ENCODE measurements at places on chromosomes 5 and 9.
A peak's percentile ranks its signal among the peaks of the same experiment; 100 is the strongest.

- DNase-seq, result no peak
Measured at GRCh38 chr5:78724061-78724460, 75.5 kb upstream of the LHFPL2 start.

GRCh38 chr5:141855265-141856036 is 22.8 kb downstream of the PCDH1 start:
- peak; percentile 63 for DNase-seq

DNA sequence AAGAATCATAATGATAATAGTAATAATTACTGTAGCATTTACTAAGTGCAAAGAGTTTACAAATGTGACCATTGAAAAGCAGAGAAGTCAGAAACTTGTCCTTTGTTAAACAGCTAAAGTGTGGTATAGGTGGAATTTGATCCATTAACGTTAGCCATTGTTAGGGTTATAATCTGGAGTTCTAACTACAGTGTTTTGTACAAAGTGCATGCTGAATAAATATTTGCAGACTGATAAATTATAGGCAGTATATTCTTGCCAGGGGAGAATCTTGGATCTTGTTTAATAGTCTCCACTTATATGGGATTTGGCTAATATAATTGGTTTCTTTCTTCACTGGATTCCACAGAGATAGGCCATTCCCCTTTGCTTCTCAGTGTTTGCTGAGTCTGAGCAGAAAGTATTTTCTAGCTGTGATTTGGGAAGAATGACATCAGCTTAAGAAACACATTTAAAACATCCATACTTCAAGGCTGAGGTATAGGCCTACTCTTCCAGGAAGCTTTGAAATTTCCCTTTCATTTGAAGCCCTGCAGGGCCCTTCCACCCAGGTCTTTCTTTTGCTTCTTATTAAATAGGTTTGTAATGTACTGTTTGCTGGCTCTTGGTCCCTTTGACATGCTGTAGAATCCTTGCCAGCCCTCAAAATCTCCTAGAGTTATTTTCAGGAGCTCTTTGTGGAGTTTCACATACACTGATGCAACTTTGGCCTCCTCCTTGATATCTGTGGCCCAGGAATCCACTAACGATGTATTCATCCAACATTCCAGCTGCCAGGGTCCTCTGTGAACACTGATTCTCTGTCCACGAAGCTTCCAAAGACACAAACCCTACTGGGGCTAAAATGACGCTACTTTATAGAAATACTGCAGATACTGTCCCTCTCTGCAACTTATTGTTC is 51.4 kb downstream of the ATP10B start:
- no peak for DNase-seq

DNA sequence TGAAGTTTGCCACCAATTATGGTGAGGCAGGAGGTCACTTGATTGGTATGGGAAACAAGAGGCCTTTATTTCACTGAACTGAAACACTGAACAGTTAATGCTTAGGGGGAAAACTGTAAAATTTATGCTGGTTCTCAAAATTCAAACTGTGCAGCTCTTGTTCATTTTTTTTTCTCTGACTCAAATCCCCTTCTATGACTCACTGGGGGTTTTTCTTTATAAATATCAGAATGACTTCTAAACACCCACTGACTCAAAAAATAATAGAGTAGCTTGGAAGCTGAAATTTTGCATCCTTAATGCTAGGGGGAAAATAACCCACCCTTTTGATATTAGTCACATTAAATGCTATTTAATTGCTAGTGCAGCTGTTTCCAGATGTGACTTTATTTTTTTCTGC is 24.1 kb upstream of the OTP start:
- no peak for DNase-seq

DNA sequence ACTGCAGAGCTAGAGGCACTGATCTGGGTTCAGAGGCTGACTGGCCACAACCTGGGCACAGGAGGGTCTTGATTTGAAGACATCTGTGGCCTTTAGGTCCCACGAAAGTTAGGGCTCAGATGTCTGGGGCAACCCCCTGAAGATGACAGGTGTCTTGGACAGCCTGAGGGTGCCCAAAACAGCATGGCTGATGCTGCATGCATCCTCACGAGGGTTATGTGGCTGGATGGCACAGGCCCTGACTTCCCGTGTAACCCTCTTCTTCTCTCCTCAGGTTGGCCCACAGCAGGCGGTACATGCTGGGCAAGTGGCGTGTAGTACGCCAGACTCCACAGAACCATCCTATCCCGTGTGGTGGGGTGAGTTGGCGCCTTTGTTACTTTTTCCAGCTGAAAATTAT is 29.8 kb upstream of the GFPT2 start:
- DNase-seq, result no peak

- DNase-seq, result no peak
Measured at GRCh38 chr5:37668524-37669047, 171.3 kb downstream of the GDNF start.

DNA sequence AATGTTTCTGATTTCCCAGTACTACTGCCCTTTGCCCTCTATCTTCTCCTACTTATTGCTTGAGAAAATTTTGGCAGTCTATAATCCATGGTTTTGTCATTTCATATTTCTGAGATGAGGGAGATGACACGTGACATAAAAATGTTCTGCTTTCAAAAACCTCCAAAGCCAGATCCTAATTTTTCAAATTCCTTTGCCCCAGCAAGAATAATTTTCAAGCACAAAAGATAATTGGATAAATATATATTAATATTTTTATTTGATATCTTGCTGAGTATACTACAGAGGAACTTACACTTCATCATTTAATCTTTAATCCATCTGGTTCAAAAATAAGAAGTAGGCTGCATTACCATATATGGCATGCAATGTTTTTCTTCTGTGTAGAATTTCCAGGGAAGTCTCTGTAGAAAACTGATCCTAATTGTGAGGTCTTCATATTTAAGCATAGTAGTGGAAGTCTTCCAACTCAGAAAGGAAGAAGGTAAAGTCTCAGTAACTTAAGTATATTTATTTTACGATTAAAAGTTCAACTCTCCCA is 1738.8 kb downstream of the EFNA5 start:
- no peak for DNase-seq

DNA sequence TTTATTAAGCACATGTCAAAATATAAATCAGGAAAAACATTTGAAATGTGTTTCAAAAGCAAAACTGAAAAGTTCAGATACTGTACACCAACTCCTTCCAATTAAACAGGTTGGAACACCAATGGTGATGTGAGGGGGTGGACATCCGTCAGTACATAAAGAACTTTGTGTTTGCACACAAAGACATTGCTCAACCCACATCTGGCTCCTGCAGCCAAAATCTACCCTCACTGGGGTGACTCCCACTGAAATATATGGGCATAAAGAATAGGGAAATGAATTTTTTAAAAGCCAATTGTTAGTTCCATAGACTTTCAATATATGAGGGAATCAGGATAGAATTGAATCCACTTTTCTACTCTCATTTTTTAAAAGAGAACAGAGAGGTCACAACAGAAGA is 63.9 kb downstream of the MEGF9 start:
- DNase-seq, result no peak
